ENCODE measurements at places on chromosomes 3 and 15. TPM values are rescaled to one million over a fixed set of nuclear protein-coding genes. Genes with fewer than 3 reads are reported as not detected.

Gene VPS8
- total RNA-seq, result 73.6 TPM

Gene GXYLT2
- total RNA-seq, result not detected

Gene USP3
- 102 TPM for total RNA-seq

Gene HHLA2
- 2.0 TPM for total RNA-seq

DNA sequence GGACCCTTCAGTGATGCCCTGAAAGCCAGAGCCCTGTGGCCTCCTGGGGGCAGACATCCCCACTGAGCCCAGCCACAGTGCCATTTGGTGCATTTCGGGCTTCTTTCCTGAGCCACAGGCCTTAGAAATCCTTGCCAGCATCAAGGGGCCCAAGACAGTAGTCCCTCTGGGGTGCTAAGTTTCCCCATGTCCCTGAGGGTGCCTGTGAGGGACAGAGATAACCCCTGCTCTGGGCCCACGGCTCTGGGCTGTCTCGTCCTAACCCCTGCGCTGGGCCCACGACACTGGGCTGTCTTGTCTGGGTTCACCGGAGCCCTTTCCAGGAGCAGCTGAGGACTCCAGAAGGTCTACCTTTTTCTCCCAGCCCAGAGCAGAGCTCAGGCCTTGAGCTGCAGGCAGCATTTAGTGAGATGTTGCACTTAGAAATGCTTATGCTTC is 45.1 kb upstream of the FGD5 start:
- H3K36me3 ChIP-seq, result no peaks in the 10 kb centered on the region
- no peak overlapping the region for H3K27ac ChIP-seq
- H3K27me3 ChIP-seq, result peaks cover 6% of the 10 kb centered on the region
- no peaks in the 10 kb centered on the region for H3K4me1 ChIP-seq

- H3K27ac ChIP-seq, result no peak overlapping the region
- no peak for ATAC-seq
- H3K4me1 ChIP-seq, result peaks cover 13% of the 10 kb centered on the region
- H3K4me3 ChIP-seq, result peak overlapping the region; percentile 4
- H3K27me3 ChIP-seq, result no peaks in the 10 kb centered on the region
Measured at GRCh38 chr15:59251001-59251845, 44.6 kb downstream of the LDHAL6B start.

DNA sequence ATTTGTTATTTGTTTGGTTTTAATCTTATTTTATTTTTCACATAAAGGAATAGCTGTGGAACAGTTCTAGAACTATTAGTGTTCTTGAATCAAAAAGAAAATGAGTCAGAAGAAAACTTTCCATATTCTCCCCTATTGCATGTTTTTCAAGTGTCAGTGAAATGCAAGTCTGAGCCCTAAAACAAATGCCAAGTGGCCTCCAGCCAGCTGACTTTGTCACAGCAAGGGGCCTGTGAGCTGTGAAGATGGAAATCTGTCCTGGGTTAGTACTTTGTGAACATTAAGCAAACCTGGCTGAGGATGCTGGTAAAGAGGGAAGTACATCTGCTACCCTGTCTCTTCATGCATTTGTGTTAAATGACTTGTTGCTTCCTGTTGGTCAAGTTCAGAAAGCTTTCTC is 14.2 kb downstream of the LRRC49 start:
- peaks cover 9% of the 10 kb centered on the region for H3K36me3 ChIP-seq
- H3K27me3 ChIP-seq, result peaks cover 3% of the 10 kb centered on the region
- H3K4me1 ChIP-seq, result no peaks in the 10 kb centered on the region
- ATAC-seq, result no peak
- H3K27ac ChIP-seq, result no peak overlapping the region

DNA sequence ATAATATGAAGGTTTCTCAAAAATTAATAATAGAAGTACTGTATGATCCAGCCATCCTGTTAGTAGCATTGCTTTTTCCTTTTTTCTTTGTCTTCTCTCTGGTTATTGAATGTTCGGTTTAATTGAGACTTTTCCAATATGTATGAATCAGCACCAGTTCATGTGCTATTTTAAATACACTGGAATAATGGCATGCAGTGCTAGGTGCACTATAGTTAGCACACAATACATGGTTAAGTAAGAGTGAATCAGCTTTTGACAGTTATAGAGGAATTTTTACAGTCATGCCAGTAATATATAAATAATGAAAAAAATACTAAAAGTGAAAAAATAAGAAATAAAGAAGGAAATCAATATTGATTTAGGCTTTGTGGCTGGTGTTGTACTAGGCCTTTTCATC is 113.8 kb upstream of the STRIT1 start:
- H3K4me3 ChIP-seq, result no peak overlapping the region
- no peak for ATAC-seq
- H3K27ac ChIP-seq, result no peak overlapping the region
- peaks cover 3% of the 10 kb centered on the region for H3K27me3 ChIP-seq
- H3K4me1 ChIP-seq, result no peaks in the 10 kb centered on the region
- H3K36me3 ChIP-seq, result no peaks in the 10 kb centered on the region

GRCh38 chr15:41777421-41777973 is 3.2 kb downstream of the MAPKBP1 start:
- no peak for ATAC-seq
- H3K27me3 ChIP-seq, result no peaks in the 10 kb centered on the region
- peaks cover 31% of the 10 kb centered on the region for H3K36me3 ChIP-seq
- peak overlapping the region; percentile 5 for H3K4me3 ChIP-seq
- peaks cover 54% of the 10 kb centered on the region for H3K4me1 ChIP-seq

- peaks cover 7% of the 10 kb centered on the region for H3K4me1 ChIP-seq
- no peaks in the 10 kb centered on the region for H3K27me3 ChIP-seq
- peaks cover 10% of the 10 kb centered on the region for H3K36me3 ChIP-seq
- ATAC-seq, result no peak
Measured at GRCh38 chr3:183393625-183394024, 34.8 kb downstream of the MCF2L2 start.

- H3K4me3 ChIP-seq, result peak overlapping the region; percentile 74
- H3K4me1 ChIP-seq, result peaks cover 52% of the 10 kb centered on the region
- peak; percentile 85 for ATAC-seq
- no peaks in the 10 kb centered on the region for H3K27me3 ChIP-seq
- H3K36me3 ChIP-seq, result peaks cover 7% of the 10 kb centered on the region
Measured at GRCh38 chr3:11624161-11624560, 19.6 kb downstream of the VGLL4 start.

DNA sequence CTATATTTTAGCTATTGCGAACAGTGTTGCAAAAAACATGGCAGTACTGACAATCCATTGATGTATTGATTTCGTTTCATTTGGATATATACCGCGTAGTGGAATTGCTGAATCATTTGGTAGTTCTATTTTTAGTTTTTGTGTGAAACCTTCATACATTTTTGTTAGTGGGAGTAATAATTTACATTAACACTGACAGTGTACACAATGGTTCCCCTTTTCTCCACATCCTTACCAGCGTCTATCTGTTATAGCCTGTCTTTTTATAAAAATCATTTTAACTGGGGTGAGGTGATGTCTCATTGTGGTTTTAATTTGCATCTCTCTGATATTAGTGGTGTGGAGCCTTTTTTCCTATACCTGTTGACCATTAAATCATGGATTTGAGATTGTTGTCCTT is 392.4 kb upstream of the ALCAM start:
- H3K36me3 ChIP-seq, result no peaks in the 10 kb centered on the region
- ATAC-seq, result no peak

GRCh38 chr3:4099607-4100006 is 203.6 kb upstream of the SETMAR start:
- no peaks in the 10 kb centered on the region for H3K36me3 ChIP-seq
- H3K4me1 ChIP-seq, result no peaks in the 10 kb centered on the region

- H3K27me3 ChIP-seq, result no peaks in the 10 kb centered on the region
- H3K36me3 ChIP-seq, result no peaks in the 10 kb centered on the region
- H3K27ac ChIP-seq, result no peak overlapping the region
- ATAC-seq, result no peak
Measured at GRCh38 chr3:75042941-75043340, 428.5 kb upstream of the CNTN3 start.

DNA sequence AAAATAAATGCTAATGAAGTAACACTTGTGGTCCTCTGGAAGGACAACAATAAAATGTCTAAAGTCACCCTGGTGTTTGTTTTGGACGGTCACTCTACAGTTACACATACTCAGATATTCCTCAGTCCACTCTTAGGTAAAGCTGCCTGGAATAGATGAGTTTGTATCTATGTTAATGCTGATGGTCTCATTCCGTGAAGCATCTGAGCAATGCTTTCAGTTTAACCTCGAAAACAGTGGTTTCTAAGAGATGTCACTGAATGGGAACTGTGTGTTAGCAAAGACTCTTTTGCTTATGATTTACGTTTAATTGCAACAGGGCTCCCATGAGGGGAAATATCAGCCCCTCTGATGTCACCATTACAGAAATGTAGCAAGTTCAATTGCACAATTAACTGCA is 49.1 kb downstream of the FBN1 start:
- H3K4me3 ChIP-seq, result no peak overlapping the region
- no peak overlapping the region for H3K27ac ChIP-seq
- no peak for ATAC-seq
- no peaks in the 10 kb centered on the region for H3K36me3 ChIP-seq
- H3K4me1 ChIP-seq, result no peaks in the 10 kb centered on the region
- H3K27me3 ChIP-seq, result peaks cover 4% of the 10 kb centered on the region

DNA sequence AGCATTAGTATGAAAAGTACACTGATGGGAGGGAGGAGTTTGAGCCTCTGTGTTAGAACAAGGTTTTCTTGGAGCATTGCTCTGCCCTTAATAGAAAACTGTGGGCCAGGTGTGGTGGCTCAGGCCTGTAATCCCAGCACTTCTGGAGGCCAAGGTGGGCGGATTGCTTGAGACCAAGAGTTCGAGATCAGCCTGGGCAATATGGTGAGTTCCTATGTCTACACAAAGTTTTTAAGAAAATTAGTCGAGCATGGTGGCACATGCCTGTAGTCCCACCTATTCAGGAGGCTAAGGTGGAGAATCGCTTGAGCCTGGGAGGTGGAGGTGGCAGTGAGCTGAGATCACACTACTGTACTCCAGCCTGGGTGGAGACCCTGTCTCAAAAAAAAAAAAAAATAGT is 103.7 kb downstream of the ATP10A start:
- H3K27ac ChIP-seq, result no peak overlapping the region
- H3K27me3 ChIP-seq, result no peaks in the 10 kb centered on the region
- no peak for ATAC-seq
- no peak overlapping the region for H3K4me3 ChIP-seq

- H3K27ac ChIP-seq, result no peak overlapping the region
- H3K36me3 ChIP-seq, result no peaks in the 10 kb centered on the region
- H3K27me3 ChIP-seq, result peaks cover 8% of the 10 kb centered on the region
- H3K4me1 ChIP-seq, result no peaks in the 10 kb centered on the region
- H3K4me3 ChIP-seq, result no peak overlapping the region
- ATAC-seq, result no peak
Measured at GRCh38 chr15:58096529-58097084, 31.1 kb upstream of the ALDH1A2 start.

GRCh38 chr3:61387817-61388216 is 136.6 kb upstream of the FHIT start:
- peaks cover 8% of the 10 kb centered on the region for H3K27me3 ChIP-seq
- no peak overlapping the region for H3K27ac ChIP-seq
- H3K4me1 ChIP-seq, result peaks cover 3% of the 10 kb centered on the region
- H3K4me3 ChIP-seq, result no peak overlapping the region
- ATAC-seq, result no peak

DNA sequence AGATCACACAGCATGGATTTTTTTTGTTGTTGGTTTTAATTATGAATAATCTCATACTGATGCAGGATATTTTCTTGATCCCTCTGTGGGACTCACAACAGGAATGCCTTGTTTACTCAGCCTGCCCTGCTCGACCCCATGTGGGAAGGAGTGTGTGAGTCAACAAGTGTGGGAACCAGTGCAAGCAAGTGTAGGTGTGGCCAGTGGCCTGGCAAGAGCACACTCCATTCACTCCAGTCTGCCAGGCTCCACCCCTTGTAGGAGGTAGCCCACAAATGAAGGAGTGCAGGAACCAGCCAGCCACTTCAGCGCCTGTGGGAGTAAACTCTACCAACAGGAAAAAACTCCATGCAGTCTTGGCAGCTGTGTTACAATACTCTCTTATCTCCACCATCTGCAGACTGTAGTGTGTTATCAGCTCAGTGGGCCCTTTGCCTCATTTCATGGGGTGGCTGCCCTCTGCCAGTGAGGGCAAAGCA is 393.6 kb downstream of the OTOL1 start:
- ATAC-seq, result no peak
- H3K27me3 ChIP-seq, result no peaks in the 10 kb centered on the region

GRCh38 chr3:133753779-133754164 is 7.6 kb downstream of the TF start:
- H3K4me1 ChIP-seq, result no peaks in the 10 kb centered on the region
- ATAC-seq, result no peak
- H3K27ac ChIP-seq, result no peak overlapping the region
- no peak overlapping the region for H3K4me3 ChIP-seq

GRCh38 chr3:173709026-173709425 is 311.5 kb downstream of the NLGN1 start:
- no peak overlapping the region for H3K27ac ChIP-seq
- H3K4me1 ChIP-seq, result no peaks in the 10 kb centered on the region
- no peaks in the 10 kb centered on the region for H3K27me3 ChIP-seq
- no peak for ATAC-seq
- H3K4me3 ChIP-seq, result no peak overlapping the region
- H3K36me3 ChIP-seq, result no peaks in the 10 kb centered on the region

GRCh38 chr3:69671082-69671952 is 67.9 kb upstream of the MITF start:
- H3K4me3 ChIP-seq, result no peak overlapping the region
- no peaks in the 10 kb centered on the region for H3K4me1 ChIP-seq
- H3K36me3 ChIP-seq, result no peaks in the 10 kb centered on the region

GRCh38 chr3:152676810-152677379 is 158.0 kb upstream of the P2RY1 start:
- no peak overlapping the region for H3K4me3 ChIP-seq
- H3K36me3 ChIP-seq, result no peaks in the 10 kb centered on the region
- no peak for ATAC-seq
- peaks cover 7% of the 10 kb centered on the region for H3K27me3 ChIP-seq

- H3K4me3 ChIP-seq, result no peak overlapping the region
- H3K27me3 ChIP-seq, result no peaks in the 10 kb centered on the region
- H3K4me1 ChIP-seq, result no peaks in the 10 kb centered on the region
- H3K27ac ChIP-seq, result no peak overlapping the region
- ATAC-seq, result no peak
Measured at GRCh38 chr3:28940994-28941393, 339.9 kb upstream of the RBMS3 start.

GRCh38 chr3:170307671-170308405 is 49.7 kb upstream of the SKIL start:
- no peak overlapping the region for H3K27ac ChIP-seq
- peaks cover 6% of the 10 kb centered on the region for H3K36me3 ChIP-seq
- no peaks in the 10 kb centered on the region for H3K4me1 ChIP-seq

- H3K27ac ChIP-seq, result no peak overlapping the region
- no peak for ATAC-seq
- no peaks in the 10 kb centered on the region for H3K4me1 ChIP-seq
Measured at GRCh38 chr3:14237457-14237856, 58.8 kb downstream of the LSM3 start.

- no peak for ATAC-seq
- no peak overlapping the region for H3K27ac ChIP-seq
- H3K36me3 ChIP-seq, result no peaks in the 10 kb centered on the region
- no peak overlapping the region for H3K4me3 ChIP-seq
Measured at GRCh38 chr15:101481381-101481705, 8.2 kb downstream of the PCSK6 start.

Measured in activated T-helper 17 cell treated with anti-CD3 and anti-CD28 coated beads, Interleukin-2, amount 50 U/mL, for 72 hours (primary cell).